Ascending aorta (tissue), 2 donors: ENCODE measurements at places on chromosomes 1 and 21. TPM values are rescaled to one million over a fixed set of nuclear protein-coding genes. Genes with fewer than 3 reads are reported as not detected.

Gene FLG2
- total RNA-seq: not detected

Gene AMY1B
- not detected for total RNA-seq

Gene FNDC5
- 8.9 TPM for total RNA-seq

Gene KIF26B
- not detected for total RNA-seq

Gene ALX3
- not detected for total RNA-seq

Gene ERICH3
- total RNA-seq: not detected

Gene LAPTM5
- total RNA-seq: 56.1 TPM

Gene C1QA
- 202 TPM for total RNA-seq

- no peaks in the 10 kb centered on the region for H3K36me3 ChIP-seq
- no peak overlapping the region for H3K27ac ChIP-seq
- H3K4me3 ChIP-seq: peak overlapping the region; percentile 36
Measured at GRCh38 chr1:41919764-41920397, 1.2 kb upstream of the HIVEP3 start.

GRCh38 chr1:208923456-208923855 is 660.1 kb upstream of the CAMK1G start:
- no peaks in the 10 kb centered on the region for H3K27me3 ChIP-seq
- H3K4me3 ChIP-seq: no peak overlapping the region
- H3K36me3 ChIP-seq: no peaks in the 10 kb centered on the region
- H3K4me1 ChIP-seq: no peaks in the 10 kb centered on the region
- no peak for DNase-seq
- no peak overlapping the region for H3K27ac ChIP-seq

- H3K27me3 ChIP-seq: no peaks in the 10 kb centered on the region
- no peaks in the 10 kb centered on the region for H3K4me1 ChIP-seq
- H3K36me3 ChIP-seq: no peaks in the 10 kb centered on the region
- H3K4me3 ChIP-seq: peak overlapping the region; percentile 40
Measured at GRCh38 chr1:84433258-84434080, 35.2 kb downstream of the DNASE2B start.

GRCh38 chr1:183097438-183098051 is 74.3 kb downstream of the LAMC1 start:
- H3K27ac ChIP-seq: peak overlapping the region; percentile 30
- no peak for DNase-seq
- H3K4me3 ChIP-seq: no peak overlapping the region
- peaks cover 3% of the 10 kb centered on the region for H3K4me1 ChIP-seq
- no peaks in the 10 kb centered on the region for H3K27me3 ChIP-seq

DNA sequence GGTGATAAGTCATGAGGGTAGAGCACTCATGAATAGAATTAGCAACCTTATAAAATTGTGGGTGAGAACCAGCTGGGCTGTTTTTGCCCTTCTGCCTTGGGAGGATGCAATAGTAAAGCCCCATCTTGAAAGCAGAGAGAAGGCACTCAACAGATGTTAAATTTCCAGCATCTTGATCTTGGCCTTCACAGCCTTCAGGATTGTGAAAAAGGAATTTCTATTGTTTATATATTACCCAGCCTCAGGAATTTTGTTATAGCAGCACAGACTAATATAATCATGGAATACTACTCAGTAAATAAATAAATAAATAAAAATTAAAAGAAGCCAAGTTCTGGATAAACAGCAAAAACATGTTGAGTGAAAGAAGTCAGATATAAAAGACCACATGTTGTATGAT is 175.2 kb downstream of the KCNT2 start:
- H3K4me1 ChIP-seq: no peaks in the 10 kb centered on the region
- H3K36me3 ChIP-seq: no peaks in the 10 kb centered on the region
- H3K4me3 ChIP-seq: no peak overlapping the region
- DNase-seq: no peak
- H3K27me3 ChIP-seq: no peaks in the 10 kb centered on the region

GRCh38 chr1:71930511-71930910 is 351.8 kb downstream of the NEGR1 start:
- no peaks in the 10 kb centered on the region for H3K4me1 ChIP-seq
- no peak overlapping the region for H3K27ac ChIP-seq
- H3K4me3 ChIP-seq: no peak overlapping the region
- H3K27me3 ChIP-seq: no peaks in the 10 kb centered on the region
- DNase-seq: no peak

- H3K36me3 ChIP-seq: no peaks in the 10 kb centered on the region
- no peak overlapping the region for H3K4me3 ChIP-seq
- H3K27me3 ChIP-seq: no peaks in the 10 kb centered on the region
- DNase-seq: no peak
- H3K27ac ChIP-seq: no peak overlapping the region
Measured at GRCh38 chr21:20023193-20023592, 975.0 kb upstream of the NCAM2 start.

DNA sequence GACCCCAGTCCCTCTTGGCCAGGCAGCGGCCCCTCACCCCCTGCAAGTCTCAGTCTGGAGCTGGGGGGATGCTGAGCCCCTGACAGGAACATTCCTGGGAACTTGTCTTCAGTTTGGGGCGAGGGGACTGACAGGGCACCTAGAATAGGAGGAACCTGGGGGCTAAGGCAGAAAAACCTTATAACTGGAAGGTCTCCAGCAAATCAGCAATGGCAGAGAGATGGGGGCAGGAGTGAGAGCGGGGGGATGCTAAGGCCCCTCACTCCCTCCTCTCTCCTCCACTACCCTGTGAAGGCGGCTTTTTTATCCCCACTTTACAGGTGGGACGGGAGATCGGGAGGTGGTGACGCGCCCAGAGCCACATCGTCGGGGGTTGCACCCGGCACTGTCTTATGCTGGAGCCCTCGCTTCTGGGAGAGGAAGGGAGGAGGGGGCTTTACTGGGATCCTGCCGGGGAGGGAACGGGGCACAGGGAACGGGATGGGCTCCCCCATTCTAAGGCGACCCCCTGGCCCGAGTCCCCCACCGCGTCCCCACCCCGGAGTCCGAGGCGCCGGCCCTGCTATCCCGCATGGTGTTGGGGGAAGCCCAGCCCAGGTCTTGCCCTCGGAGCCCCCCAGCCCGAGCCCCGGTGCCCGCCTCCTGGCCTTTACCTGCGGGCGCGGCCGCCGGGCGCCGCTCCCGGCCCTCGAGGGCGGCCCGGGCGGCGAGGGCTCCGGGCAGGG is 456 bp downstream of the COL8A2 start:
- no peaks in the 10 kb centered on the region for H3K27me3 ChIP-seq
- no peak for DNase-seq
- peaks cover 16% of the 10 kb centered on the region for H3K4me1 ChIP-seq
- no peaks in the 10 kb centered on the region for H3K36me3 ChIP-seq

GRCh38 chr1:182953826-182954225 is 860 bp upstream of the SHCBP1L start:
- DNase-seq: no peak
- H3K27me3 ChIP-seq: no peaks in the 10 kb centered on the region
- H3K36me3 ChIP-seq: no peaks in the 10 kb centered on the region
- H3K27ac ChIP-seq: no peak overlapping the region
- H3K4me3 ChIP-seq: no peak overlapping the region

DNA sequence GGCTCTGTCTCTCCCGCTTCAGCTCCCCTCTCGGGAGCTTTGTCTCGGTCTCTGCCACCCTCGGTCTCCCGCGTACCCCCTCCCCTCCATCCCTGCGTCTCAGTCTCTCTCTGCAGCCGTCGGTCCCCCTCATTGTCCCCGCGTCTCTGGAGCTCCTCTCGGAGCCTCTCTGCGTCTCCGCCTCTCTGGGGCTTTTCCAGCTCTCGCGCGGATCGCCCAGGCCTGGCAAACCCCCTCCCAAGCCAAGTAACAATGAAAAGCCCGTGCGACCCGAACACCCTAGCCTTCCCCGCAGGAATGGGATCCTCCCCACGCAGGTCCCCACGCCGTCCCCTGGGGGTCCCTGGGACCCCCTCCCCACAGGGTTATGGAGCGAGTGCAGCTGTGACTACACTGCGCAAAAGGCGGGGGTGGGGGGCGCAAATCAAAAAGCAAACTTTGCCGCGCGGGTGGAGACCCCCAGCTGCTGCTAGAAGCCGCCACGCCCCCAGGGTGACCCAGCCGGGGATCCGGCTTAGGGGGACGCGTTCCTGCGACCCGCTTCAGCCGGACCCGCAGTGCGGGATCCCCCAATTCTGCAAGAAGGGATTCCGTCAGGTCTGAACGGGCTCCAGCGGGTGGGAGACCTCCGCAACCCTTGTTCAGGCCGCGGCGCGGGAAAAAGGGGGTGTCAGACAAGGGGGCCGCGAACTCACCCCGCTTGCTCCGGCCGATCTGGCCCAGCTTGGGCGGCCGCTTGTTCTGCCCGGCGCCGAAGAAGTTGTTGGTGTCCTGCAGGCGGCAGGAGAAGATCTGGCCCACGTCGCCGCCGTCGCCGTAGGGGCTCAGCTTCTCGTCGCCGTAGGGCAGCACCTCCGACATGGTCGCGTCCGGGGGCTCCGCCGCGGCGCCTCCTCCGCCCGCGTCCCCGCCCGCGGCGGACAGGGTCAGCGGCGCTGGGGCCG is 1.2 kb downstream of the CAMK2N1 start:
- peak overlapping the region; percentile 75 for H3K4me3 ChIP-seq
- no peak for DNase-seq
- H3K27me3 ChIP-seq: no peaks in the 10 kb centered on the region
- no peak overlapping the region for H3K27ac ChIP-seq
- peaks cover 8% of the 10 kb centered on the region for H3K4me1 ChIP-seq

DNA sequence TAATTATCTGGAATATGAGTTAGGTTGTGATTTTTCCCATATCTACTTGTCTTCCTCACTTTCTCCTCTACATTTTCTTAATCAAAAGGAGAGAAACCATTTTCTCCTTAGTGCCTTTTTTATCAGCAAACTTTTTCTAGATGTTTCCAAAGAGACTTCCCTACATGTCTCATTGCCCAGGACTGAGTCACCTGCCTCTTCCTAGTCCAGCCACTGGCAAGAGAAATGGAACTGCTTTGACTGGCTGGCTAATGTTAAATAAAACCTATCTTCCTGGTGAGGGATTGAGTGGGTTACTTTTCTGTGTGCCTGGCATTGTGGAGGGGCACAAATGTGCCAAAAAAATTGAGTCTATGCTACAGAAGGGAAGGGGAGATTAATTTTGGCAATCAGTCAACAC is 52.1 kb upstream of the CD5L start:
- no peaks in the 10 kb centered on the region for H3K4me1 ChIP-seq
- H3K27ac ChIP-seq: no peak overlapping the region
- no peak for DNase-seq
- H3K27me3 ChIP-seq: no peaks in the 10 kb centered on the region
- no peaks in the 10 kb centered on the region for H3K36me3 ChIP-seq

- no peak overlapping the region for H3K4me3 ChIP-seq
- H3K27me3 ChIP-seq: no peaks in the 10 kb centered on the region
- no peaks in the 10 kb centered on the region for H3K4me1 ChIP-seq
- no peak overlapping the region for H3K27ac ChIP-seq
Measured at GRCh38 chr1:221315330-221315729, 426.6 kb downstream of the DUSP10 start.

GRCh38 chr1:208433086-208433485 is 188.9 kb upstream of the PLXNA2 start:
- H3K27ac ChIP-seq: no peak overlapping the region
- no peak for DNase-seq
- no peak overlapping the region for H3K4me3 ChIP-seq
- no peaks in the 10 kb centered on the region for H3K36me3 ChIP-seq
- no peaks in the 10 kb centered on the region for H3K27me3 ChIP-seq

DNA sequence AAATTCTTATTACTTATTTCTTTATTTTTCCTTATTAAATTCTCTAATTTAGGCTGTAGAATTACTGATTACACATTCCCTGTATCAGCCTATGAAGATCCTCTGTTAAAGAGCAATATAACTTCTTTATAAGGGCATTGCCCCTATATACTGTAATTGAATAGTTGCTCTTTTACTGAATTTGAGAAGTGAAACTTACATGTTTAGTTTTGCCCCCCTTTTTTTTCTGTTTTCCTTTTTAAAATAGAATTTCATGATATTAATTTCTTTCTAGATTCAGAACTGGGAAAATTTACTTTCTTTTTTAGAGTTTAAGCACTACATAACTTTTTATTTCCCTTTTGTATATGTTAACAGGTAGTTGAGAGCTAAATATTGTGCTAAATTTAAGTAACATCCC is 29.5 kb upstream of the PGM1 start:
- H3K27ac ChIP-seq: no peak overlapping the region
- H3K36me3 ChIP-seq: no peaks in the 10 kb centered on the region
- H3K27me3 ChIP-seq: no peaks in the 10 kb centered on the region
- no peaks in the 10 kb centered on the region for H3K4me1 ChIP-seq
- DNase-seq: no peak
- no peak overlapping the region for H3K4me3 ChIP-seq

DNA sequence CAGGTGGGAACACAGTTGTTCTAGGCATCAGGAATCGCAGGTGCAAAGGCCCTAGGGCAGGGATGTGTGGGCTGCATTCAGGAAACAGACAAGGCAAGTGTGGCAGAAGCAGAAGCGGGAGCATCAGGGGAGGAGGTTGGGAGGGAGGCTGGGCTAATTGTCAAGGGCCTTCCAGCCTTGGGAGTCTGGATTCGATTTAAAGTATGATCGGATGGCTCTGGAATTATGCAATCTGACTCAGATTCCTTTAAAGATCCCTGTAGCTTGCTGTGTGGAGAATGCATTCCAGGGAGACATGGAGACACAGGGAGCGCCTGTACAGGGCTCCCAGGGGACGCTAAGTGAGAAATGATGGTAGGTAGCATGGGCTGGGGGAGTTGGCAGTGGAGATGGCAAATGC is 86.5 kb downstream of the LACTBL1 start:
- DNase-seq: no peak
- no peak overlapping the region for H3K4me3 ChIP-seq
- H3K4me1 ChIP-seq: no peaks in the 10 kb centered on the region
- no peak overlapping the region for H3K27ac ChIP-seq

GRCh38 chr1:79848316-79848715 is 841.8 kb upstream of the ADGRL4 start:
- H3K27me3 ChIP-seq: no peaks in the 10 kb centered on the region
- no peaks in the 10 kb centered on the region for H3K36me3 ChIP-seq
- H3K4me3 ChIP-seq: no peak overlapping the region
- no peaks in the 10 kb centered on the region for H3K4me1 ChIP-seq

DNA sequence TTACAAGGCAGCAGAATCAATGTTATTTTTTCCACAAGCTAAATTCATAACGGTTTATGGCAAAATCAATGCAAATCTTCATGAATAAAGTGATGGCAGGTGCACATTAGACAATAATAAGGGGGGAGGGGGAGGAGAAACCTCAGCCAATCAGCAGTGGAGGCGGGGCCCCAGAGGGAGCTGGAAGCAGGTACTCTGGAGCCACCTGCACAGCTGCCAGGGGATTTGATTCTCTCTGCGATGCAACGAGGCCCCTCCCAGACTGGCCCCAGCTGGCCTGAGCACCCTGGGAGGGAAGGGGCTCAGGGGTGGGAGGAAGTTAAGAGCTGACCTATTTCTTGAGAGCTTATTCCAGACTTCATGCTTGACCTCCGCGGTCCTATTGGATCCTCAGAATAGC is 127.8 kb upstream of the IGSF21 start:
- H3K27me3 ChIP-seq: no peaks in the 10 kb centered on the region
- no peaks in the 10 kb centered on the region for H3K36me3 ChIP-seq
- no peak for DNase-seq

- DNase-seq: no peak
- no peaks in the 10 kb centered on the region for H3K27me3 ChIP-seq
- H3K27ac ChIP-seq: no peak overlapping the region
- no peak overlapping the region for H3K4me3 ChIP-seq
- no peaks in the 10 kb centered on the region for H3K36me3 ChIP-seq
Measured at GRCh38 chr1:47208374-47208850, 18.6 kb upstream of the PDZK1IP1 start.
